ENCODE measurements at places on chromosomes 3 and 15.
A peak's percentile ranks its signal among the peaks of the same experiment; 100 is the strongest.

- no peak for DNase-seq
Observed at GRCh38 chr15:56165234-56165633, 78.4 kb downstream of the RFX7 start.

DNA sequence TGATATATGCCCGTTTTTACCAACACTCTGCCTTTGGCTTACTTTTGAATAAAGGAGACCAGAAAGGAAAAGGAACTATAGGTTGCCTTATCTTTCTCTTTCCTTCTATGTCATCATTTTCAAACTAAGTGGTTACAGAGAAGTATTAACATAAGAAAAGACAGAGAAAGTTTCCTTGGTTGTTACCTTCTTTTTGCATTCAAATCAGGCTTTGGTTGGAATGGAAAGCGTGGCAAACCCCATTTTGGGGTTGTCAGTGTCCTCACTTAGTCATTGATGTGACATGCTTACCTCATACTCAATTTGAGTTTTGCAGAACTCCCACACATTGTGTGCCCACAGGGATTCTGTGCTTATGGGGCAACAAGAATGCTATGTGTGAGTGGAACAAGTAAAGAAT, 3.7 kb upstream of the THRB start:
- DNase-seq, result no peak

DNA sequence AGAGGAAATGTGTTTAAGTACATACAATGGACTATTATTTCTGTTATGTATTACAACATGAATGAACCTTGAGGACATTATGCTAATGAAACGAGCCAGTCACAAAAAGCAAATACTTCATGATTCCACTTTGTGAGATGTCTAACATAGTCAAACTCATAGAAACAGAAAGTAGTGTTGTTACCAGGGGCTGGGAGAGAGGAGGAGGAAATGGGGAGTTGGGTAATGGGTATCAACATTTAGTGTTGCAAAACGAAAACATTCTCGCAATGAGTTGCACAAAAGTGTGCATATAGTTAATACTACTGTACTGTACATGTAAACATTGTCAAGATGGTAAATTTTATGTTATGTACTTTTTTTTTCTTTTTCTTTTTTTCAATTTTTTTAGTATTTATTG, 194.3 kb downstream of the IL5RA start:
- no peak for DNase-seq

DNA sequence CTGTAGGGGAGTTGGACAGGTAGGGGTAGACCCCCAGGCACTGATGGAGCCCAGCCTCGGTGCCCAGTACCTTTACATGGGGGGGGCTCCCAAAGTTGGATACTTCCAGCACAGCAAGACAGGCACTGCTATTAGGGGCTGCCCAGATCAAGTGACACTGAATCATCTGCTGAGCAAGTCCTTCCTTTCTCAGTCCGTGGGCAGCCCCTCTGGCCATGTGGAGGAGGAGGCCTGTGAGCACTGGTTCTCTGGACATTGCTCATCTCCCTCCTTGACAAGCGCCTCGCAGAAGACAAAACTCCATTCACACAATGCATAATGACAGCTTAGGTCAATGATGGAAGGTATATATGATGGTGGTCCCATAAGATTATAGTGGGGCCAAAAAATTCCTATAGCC, 35.7 kb downstream of the EEFSEC start:
- DNase-seq, result no peak

- no peak for DNase-seq
Observed at GRCh38 chr15:89851673-89852341, 37.2 kb upstream of the ANPEP start.

DNA sequence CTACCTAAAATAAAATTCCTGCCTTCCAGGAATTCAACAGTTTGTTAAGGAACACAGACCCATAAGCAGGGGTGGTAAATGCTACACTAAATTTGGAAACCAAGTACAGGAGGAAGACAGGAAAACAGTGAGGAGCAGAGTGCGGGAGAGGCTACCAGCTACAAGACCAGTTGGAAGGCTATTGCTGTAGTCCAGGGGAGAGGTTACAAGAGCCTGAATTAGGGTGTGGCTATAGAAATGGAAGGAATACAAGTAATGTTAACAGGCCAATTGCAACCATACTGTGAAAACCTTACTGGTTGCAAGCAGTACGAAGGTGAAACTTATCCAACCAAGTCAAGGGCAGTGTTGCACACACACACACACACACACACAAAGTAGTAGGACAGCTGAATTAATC, 880 bp upstream of the ARMC8 start:
- no peak for DNase-seq

- no peak for DNase-seq
Observed at GRCh38 chr15:38267421-38268022, 14.9 kb downstream of the SPRED1 start.

GRCh38 chr3:161672478-161672877, 175.9 kb downstream of the OTOL1 start:
- no peak for DNase-seq

GRCh38 chr3:183159333-183159732, 3.2 kb downstream of the LAMP3 start:
- DNase-seq, result peak; percentile 35

- DNase-seq, result no peak
Observed at GRCh38 chr15:58840048-58840447, 68.9 kb downstream of the MINDY2 start.

GRCh38 chr15:29871401-29871800, 49.1 kb upstream of the TJP1 start:
- DNase-seq, result no peak

DNA sequence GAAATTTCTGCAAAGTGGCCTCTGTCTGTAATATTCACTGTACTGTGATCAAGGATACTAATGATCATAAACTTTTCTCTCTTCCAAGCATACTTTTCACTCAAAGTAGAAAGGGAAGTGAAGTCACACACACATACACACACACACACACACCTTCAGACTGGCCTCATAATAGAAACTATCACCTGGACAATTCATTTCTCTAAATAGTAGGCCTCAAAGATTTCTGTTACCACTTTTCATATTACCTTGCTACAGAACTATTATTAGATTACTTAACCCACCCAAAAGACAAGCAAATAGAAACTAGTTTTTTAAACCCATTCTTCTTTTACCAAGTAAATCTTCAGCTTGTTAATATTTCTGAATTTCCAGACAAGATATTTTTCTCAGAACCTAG, 12.2 kb downstream of the CPB1 start:
- no peak for DNase-seq

DNA sequence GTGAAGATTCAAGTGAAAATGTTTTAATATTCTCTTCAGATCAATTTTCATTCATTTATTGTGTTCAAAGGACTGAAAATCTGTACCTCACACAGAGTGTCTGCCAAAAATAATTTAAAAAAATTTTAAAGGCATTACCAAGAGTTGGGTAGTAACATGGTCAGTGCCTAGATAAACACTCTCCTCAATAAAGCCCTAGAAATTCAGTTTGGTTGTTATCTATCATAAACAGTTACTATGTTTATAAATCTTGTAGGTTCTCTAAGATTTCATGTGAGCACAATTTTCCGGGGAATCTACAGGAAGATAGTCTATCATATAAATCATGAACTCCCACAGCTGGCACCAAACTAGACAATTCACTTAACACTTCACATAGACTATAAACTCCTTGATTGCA, 128.6 kb downstream of the GSK3B start:
- DNase-seq, result no peak

GRCh38 chr3:178436773-178437172, 99.5 kb upstream of the KCNMB2 start:
- DNase-seq, result peak; percentile 80

DNA sequence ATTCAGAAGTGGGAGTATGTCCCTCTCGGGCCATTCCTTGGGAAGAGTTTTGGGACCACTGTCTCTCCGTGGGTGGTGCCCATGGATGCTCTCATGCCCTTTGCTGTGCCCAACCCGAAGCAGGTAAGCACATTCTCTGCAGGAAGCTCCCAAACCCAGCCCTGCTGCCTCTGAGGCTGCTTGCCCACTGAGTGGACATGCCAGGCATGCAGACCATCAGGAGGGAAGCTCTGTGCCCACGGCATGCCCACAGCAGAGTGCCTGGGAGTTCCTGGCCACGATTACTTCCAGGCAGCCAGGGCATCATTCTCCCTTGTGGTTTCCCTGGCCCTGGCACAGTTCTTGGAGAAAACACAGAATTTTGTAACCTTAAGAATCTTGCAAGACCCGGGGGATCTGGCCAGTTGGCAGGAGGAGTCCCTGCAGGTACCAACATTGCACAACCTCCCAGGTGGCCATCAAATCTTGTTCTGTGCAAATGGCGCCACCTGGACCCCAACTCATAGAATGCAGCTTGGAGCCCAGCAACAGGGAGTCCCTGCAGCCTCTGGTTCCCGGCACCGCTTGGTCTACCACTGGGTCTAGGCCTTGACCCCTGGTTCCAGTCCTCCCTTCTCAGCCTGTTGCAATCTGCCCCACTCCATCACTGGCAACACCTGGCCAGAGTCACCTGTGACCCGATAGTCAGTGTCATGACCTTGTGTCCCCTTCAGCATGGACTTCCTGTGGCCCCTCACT, 20.4 kb downstream of the FAH start:
- DNase-seq, result peak; percentile 54

- no peak for DNase-seq
Observed at GRCh38 chr3:56125358-56126005, 342.8 kb downstream of the ERC2 start.

GRCh38 chr15:72174551-72175165, 22.9 kb downstream of the GRAMD2A start:
- no peak for DNase-seq

DNA sequence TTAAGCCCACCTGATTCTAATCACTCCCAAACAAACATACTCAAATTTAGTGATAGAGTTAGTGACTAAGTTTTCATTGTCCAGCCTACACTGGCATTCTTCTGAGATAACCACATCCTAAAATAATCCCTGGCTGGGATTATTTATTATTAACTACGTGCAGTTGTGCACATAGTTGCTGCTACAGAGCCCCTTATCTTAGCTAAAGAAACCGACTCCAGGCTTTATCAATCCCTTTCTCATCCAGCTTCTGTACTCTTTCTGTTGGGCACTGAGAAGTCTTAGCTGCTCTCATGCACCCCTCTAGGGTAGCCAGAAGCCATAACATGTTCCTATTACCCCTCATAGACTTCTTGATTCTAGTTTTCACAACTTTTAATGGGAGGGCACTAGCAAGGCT, 208.7 kb downstream of the MBNL1 start:
- no peak for DNase-seq

DNA sequence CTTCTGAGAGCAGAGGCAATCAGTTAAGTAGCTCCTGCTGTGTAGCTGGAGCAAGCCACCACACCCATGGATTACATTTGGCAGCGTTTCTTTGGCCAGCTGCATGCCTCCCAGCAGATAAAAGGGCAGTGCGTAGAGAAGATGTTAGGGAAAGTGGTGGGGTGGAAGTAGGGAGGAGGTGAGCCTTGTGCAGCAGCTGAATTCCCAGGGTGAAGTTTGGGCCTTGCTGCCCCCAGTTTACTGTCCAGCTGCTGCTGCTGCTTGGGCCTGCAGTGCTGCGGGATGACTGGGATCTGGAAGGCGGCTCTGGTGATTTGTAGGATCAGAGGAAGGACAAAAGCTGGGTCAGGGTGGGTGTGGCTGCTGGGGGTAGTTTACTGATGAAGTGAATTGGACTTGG, 318.7 kb upstream of the C2CD4B start:
- DNase-seq, result no peak

- DNase-seq, result no peak
Observed at GRCh38 chr3:175526609-175527280, 667.6 kb downstream of the NAALADL2 start.

- DNase-seq, result no peak
Observed at GRCh38 chr15:95162069-95162468, 930.7 kb downstream of the MCTP2 start.

- DNase-seq, result no peak
Observed at GRCh38 chr3:11570789-11571495, 72.8 kb downstream of the VGLL4 start.

DNA sequence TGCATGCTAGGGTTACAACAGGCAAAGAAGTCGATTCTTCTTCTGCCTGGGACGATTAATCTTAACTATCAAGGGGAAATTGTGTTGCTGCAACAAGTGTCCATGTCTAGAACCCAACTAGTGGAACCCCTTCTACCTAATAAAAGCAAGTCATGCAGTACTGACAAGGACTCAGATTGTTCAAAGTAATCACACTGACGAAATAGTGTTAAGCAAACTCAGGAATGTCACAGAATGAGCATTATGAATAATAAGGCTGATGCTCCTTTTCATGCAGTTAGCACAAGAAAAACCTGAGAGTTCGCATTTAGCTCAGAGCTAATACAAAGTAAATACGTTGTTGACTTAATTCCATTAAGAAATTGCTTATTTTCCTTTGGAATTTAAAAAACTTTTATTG, 47.5 kb upstream of the TRIM42 start:
- DNase-seq, result no peak

DNA sequence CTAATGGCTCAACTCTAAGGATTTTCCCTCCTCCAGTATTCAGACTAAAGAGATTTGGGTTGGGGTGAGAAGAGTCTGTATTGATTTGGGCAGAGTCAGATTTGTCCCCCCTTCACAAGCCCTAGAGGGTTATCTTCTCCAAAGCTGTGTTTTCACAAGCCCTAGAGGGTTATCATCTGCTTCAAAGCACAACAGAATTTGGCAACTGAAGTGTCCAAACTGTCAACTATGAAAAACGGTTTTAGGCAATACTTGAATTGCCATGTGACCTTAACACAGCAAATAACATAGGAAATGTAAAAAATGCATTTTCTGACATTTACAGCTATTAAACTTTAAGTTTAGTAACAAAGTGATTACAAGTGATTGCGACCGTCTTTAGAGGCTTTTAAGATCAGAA, 119.9 kb downstream of the IMPG2 start:
- DNase-seq, result no peak

GRCh38 chr3:118793176-118793575, 241.5 kb downstream of the IGSF11 start:
- no peak for DNase-seq

- DNase-seq, result no peak
Observed at GRCh38 chr3:15630646-15631350, 29.3 kb downstream of the BTD start.

DNA sequence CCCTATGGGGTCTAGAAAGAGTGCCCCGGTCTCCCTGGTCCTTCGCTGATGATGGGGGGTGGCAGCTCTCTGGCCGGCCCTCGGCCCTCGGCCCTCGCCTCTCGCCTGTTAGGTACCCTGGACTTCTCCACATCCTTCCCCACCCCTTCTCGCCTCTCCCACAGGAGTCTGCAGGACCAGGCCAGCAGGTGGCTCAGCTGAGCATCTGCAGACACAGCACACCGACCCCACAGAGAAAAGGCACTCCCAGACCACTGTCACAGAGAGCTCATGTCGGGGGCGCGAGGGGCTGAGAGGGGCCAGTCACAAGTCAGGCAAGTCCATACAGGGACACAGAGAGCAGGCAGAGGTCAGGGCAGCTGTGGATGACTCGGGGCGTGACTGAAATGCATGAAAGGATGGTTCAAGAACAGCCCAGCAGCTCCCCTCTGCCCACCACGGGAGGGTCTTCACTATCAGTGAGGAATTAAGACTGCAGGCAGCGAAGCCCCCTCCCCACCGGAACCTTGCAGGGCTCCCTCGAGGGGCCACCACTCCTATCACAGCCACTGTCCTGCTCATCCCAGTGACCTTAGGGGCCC, 181.7 kb upstream of the NSMCE3 start:
- no peak for DNase-seq

GRCh38 chr3:160081958-160082533, 93.4 kb downstream of the IL12A start:
- no peak for DNase-seq
